Progenitor cell of endocrine pancreas (in vitro differentiated cells): ENCODE measurements at places on chromosomes 5 and 9.

DNA sequence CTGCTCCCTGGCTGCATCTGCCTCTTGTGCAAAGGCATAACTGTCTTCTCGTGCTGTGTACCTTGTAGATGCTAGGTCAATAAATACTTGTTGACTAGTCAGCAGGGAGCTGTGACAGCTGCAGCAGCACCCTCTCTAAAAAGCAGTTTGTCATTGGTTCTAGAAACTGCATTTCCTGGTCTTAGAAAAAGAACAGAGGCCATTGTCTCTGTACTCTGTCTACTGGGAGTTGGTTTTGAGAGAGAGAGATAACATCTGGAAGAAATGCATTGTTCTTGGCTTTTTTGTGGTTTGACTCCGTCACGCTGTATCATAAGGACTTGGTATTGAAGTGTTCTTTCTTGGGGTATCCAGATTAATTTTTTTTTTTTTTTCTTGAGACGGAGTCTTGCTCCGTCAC, 32.3 kb downstream of the SH3GLB2 start:
- no peak for DNase-seq

DNA sequence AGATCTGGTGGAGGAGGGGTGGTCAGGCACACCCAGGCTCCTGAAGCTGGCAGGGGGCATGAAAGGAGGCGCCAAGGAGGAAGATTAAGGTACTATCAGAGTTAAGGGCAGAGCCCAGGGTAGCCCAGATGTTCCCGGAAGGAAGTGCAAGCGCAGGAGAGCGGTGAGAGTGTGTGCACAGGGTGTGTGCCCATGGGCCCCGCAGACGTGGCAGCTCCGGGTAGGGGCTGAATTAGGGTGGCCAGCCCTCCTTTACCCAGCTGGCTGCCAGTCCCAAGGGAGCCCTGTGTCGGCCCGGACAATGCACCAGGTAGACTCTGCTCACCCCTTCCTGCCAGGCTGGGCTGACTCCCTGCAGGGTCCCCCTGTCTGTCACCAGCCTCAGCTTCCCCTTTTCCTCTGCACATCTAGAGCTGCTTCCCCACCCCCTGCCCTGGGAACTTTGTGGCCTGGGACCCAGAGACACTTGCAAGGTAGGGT, at the start of gene SMIM33:
Gene SMIM33 (plus strand): TSS at position 184 of the 480 bp plus-strand sequence. CDS start 118 bp downstream, at position 302.
- no peak for DNase-seq

DNA sequence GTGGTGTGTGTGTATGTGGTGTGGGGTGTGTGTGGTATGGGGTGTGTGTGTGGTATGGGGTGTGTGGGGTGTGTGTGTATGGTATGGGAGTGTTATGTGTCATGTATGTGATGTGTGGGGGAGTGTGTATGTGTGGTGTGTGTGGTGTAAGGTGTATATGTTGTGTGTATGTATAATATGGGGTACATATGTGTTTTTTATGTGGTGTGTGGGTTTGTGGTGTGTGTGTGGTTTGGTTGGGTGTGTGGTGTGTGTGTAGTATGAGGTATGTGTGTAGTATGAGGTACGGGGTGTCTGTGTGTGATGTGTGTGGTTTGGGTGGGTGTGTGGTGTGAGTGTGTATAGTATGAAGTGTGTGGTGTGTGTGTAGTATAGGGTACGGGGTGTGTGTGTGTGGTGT, 11.4 kb downstream of the ECSCR start:
- no peak for DNase-seq

GRCh38 chr9:250625-251024, 36.0 kb downstream of the DOCK8 start:
- DNase-seq: no peak

DNA sequence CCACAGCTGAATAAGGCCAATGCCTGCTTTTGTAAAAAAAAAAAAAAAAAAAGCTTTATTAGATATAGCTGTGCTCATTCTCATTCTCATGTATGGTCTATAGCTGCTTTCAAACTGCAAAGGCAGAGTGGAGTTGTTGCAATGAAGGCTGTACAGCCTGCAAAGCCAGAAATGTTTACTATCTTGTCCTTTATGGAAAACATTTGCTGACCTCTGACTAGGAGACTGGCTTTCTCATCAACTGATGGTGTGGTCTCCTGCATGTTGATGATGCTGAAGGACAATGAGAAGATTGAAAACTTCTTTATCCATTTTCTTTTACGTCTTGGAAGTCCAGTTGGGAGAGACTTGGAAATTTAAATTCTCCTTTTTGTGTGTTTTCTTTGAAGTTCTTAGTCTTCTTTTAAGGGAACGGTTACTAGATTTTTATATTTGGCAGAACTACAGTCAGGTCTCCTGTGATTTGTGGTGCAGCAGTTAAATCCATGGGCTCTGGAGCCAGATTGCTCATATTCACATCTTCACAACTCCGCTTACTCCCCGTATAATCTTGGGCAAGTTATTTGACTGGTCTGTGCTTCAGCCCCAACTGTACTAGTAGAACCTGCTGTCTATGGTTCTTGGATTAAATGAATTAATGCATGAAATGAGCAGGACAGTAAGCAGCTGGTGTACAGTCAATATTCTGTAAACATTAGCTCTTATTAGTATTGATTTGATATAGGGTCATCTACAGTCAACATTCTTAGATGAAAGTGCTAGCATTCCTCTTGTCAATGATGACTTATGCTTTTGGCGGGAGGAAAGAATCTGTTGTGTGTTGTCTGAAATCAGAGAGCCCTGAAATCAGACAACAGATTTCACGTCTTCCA, 39.7 kb upstream of the BASP1 start:
- DNase-seq: no peak

GRCh38 chr5:174145091-174145490, 99.6 kb downstream of the NSG2 start:
- no peak for DNase-seq

GRCh38 chr5:175261037-175261436, 182.9 kb downstream of the DRD1 start:
- no peak for DNase-seq

DNA sequence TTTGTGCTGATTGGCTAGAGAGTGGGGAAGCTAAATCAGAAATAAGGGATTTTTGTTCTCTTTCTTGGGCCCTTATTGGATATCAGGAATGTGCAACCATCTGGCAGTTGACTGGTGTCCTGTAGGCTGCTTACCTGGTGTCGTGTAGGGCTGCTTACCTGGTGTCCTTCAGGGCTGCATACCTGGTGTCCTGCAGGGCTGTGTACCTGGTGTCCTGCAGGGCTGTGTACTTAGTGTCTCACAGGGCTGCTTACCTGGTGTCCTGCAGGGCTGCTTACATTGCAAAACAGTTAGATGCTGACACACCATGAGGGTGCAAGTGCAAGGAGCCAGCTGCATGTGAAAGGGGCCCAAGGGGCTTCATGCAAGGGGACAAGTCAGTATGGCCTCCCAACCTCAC, 249.3 kb downstream of the ICE1 start:
- DNase-seq: no peak

DNA sequence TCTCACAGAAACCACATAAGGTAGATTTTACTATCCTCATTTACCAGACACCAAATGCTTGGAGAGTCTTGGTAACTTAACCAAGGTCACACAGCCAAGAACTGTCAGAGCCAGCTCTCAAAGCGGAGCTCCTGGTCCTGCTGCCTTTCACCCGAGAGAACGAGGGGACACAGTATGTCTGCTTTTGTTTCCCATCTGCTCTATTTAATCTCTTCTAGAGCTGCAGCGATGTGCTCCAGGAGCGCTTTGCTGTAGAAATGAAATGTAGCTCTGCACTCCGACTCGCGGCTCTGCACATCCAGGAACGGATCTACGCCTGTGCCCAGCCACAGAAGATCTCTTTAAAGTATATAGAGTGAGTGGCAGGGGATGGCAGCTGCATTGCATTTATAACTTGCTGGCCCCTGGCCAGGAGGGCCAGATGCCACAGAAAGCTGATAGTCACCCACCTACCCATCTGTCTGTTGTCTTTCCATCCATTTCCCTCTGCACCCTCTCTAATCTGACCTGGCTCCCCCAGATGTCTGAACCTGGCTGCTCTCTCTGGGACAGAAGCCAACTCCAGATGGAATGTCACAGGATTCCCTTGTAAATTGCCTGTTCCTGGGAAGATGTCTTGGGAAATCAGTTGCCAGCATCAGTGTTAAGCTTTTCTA, 21.4 kb upstream of the TRMT10B start:
- DNase-seq: no peak

GRCh38 chr9:33942471-33943083, 106.1 kb downstream of the UBAP2 start:
- DNase-seq: no peak

DNA sequence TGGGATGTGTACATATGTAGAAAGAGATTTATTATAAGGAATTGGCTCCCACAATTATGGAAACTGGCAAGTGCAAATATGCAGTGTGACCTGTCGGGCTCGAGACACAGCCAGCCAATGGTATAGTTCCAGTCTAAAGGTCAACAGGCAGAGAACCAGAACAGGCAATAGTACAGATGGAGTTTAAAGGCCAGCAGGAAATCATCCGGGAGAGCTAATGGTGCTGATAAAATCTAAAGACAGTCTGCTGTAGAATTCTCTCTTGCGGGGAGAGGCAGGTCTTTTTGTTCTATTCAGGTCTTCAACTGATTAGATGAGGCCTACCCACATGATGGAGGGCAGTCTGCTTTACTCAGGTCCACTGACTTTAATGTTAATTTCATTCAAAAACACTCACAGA, 21.8 kb downstream of the ANKRD31 start:
- no peak for DNase-seq

GRCh38 chr9:78982849-78983248, 588.9 kb upstream of the TLE4 start:
- DNase-seq: no peak

DNA sequence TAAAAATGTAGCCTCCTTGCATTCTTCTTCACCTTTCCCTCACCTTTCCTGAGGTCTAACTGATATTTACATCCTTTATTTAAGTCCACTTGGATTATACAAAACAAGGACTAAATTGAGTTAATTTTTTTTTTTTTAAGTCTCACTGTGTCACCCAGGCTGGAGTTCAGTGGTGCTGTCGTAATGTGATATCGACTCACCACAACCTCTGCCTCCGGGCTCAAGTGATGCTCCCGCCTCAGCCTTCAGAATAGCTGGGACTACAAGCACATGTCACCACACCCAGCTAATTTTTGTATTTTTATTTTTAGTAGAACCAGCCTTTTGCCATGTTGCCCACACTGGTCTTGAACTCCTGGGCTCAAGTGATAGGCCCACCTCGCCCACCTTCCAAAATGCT, 195.3 kb downstream of the BNC2 start:
- no peak for DNase-seq

DNA sequence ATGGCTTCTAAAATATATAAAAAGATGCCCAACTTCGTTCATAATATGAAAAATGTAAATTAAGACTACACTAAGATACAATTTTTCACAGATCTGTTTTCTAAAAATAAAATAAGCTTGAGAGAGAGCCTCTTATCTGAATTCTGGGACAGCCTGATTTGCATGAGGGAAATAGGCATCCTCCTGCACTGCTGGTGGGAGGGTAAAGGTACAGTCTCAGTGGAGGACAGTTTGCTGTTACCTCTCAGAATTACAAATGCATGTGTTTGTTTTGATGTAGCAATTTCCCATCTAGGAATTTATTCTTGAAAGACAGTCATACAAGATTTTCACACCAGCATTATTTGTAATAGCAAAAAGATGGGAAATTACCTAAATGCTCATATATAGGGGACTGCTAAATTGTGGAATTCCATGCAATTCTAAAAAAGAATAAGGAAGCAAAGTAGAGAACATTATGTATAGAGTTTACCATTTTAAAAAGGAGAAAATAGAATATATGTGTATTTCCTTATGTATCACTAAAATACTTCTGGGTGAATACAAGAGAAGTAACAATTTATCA, 75.7 kb downstream of the ZSWIM6 start:
- DNase-seq: no peak

- no peak for DNase-seq
These were observed 280.3 kb downstream of the GADD45G start for GRCh38 chr9:89885156-89885555.

- no peak for DNase-seq
These were observed 68.1 kb downstream of the UBE2R2 start for GRCh38 chr9:33884856-33885701.

DNA sequence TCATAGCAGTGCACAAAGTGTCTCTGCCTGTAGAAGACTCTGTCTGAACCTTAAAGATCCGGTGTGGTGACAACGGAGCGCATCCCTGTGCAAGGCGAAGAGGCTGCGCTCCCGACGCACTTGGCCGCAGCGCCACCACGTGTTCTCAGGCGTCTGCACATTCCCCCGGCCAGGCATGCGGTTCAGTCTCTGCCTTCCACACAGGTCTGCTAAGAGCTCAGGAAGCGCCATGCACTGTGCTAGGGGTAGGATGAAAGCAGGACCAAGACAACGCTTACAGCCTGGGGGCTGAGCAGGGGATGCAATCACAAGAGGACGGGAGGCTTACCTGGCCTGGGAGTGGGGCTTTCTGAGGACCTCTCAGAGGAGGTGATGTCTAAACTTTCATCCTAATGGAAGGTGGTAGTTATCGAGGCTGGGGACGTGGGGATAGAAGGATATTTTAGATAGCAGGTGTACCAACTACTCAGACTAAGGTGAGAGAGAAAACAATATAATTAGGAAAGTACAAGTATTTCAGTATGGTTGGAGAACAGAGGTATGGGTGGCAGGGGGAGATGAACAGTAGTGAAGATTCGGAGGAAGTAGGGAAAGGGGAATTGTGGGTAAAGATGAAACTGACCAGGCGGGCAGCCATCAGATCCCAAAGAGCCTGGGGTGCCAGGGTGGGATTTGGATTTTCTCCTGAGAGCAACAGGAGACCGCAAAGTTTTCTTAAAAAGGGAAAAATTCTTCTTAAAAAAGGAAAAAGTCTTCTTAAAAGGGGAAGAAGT, 13.3 kb downstream of the CAPSL start:
- DNase-seq: peak; percentile 32

- DNase-seq: no peak
These were observed 198.8 kb downstream of the SMARCA2 start for GRCh38 chr9:2213830-2214468.

DNA sequence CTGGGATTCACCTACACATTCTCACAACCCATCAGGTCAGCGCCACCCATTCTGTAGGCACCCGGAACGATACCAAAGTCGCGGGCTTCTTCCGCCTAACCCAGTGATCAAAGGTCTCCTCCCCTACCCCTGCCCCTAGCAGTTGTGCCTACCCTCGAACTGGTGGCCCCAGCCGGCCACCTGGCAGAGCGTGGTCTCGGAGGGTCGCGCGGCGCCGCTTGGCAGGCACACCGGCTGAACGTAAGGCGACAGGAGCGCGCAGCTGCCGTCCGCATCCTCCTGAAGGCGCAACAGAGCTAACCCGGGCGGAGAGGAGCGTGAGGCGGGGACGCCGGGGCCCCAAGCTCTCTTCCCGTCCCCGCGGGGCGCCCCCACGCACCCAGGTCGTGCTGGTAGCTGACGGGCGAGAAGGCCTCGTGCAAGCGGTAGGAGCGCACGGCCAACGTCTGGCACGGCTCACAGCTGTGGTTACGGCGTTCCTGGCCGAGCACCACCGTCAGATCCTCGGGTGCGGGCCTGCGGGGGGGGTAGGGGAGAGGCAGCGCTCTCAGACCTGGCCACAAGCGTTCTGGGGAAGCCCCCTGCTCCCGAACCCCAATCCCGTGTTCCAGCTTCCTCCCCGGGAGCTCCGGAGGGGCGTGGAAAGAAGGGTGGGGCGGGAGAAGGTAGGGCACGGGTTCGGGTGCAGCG, 2.8 kb upstream of the PFN3 start:
- no peak for DNase-seq

- DNase-seq: no peak
These were observed 18.6 kb upstream of the TARS1 start for GRCh38 chr5:33422191-33422590.
